Stimulated activated CD4-positive, alpha-beta T cell treated with anti-CD3 and anti-CD28 coated beads, Interleukin-1b, Interleukin-23, amount 100 ng/mL, for 4 hours (primary cell): ENCODE measurements at places on chromosomes 12 and 14.

DNA sequence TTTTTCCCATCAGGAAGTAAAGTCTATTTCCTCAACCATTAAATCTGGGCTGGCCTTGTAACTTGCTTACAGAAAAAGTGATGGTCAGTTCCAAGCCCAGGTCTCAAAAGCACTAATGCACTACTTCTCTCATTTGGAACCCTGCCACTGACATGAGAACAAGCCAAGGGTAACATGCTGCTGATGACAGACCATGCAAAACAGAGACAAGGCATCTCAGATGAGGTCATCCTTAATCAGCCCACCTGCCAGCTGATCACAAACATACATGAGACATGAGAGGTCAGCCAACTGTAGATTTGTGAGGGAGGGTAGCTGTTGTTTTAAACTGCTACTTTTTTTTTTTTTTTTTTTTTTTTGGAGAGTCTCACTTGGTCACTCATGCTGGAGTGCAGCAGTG, 16.2 kb downstream of the TWF1 start:
- DNase-seq, result no peak

- no peak for DNase-seq
These were observed 1.4 kb downstream of the KTN1 start for GRCh38 chr14:55581342-55581771.

GRCh38 chr12:112559784-112560183, 141.0 kb downstream of the PTPN11 start:
- DNase-seq, result no peak

DNA sequence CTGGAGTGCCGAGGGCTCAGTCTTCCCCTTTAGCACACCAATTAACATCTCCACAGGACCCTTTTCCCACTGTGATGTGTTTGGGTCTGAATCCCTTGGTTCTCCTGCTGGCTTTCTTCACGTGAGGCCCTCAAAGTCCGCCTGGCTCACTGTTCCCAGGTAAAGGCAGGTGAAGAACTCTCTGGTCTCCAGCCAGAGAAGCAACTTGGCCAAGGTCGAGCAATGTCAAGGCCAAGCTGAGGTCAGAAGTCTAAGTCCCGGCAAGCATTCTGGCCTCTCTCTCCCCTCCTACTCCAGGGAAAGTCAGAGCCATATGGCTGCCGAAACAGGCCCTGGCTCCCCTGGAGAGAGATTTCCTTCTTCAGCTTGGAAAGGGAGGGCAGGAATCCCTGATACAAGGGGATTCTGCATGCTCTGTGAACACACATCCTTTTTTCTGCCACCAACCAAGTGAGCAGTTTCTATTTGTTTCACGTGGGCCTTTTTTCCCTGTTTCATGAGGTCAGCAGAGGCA, 61.4 kb upstream of the ESRRB start:
- no peak for DNase-seq

- DNase-seq, result no peak
These were observed 50.1 kb upstream of the BCL11B start for GRCh38 chr14:99321955-99322730.

- DNase-seq, result no peak
These were observed 475.4 kb downstream of the NPAS3 start for GRCh38 chr14:33414041-33414440.

DNA sequence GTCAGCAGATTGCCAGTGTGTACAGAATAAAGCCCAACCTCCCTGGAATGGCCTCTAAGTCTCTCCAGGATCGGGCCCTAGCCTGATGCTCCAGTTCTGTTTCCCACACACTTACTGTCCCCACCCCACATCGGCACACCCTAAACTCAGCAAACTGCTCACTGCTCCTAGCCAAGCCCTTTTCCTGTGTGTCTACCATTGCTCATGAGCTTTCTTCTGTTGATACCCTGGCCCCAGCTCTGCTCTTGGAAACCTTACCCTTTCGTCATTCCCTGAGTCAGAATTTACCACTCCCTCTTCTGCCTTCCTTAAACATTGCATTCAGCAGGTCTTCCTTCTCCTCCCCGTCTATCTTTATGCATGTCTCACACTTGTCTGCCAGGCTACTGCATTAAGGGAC, 158.9 kb downstream of the TMX1 start:
- no peak for DNase-seq

GRCh38 chr14:25116607-25117006, 66.7 kb upstream of the STXBP6 start:
- DNase-seq, result no peak
